ENCODE measurements at places on chromosomes 7 and 10. TPM values are rescaled to one million over a fixed set of nuclear protein-coding genes. Genes with fewer than 3 reads are reported as not detected.

ERVW-1 gene
- 0.12 TPM for total RNA-seq

ICA1 gene
- 1.2 TPM for total RNA-seq

BUB3 gene
- total RNA-seq: 162 TPM

HOXA5 gene
- not detected for total RNA-seq

CDC14C gene
- not detected for total RNA-seq

KLLN gene
- total RNA-seq: 1.0 TPM

BLNK gene
- not detected for total RNA-seq

C10orf90 gene
- total RNA-seq: not detected

CPA2 gene
- total RNA-seq: not detected

STYXL1 gene
- 23.9 TPM for total RNA-seq

DNA sequence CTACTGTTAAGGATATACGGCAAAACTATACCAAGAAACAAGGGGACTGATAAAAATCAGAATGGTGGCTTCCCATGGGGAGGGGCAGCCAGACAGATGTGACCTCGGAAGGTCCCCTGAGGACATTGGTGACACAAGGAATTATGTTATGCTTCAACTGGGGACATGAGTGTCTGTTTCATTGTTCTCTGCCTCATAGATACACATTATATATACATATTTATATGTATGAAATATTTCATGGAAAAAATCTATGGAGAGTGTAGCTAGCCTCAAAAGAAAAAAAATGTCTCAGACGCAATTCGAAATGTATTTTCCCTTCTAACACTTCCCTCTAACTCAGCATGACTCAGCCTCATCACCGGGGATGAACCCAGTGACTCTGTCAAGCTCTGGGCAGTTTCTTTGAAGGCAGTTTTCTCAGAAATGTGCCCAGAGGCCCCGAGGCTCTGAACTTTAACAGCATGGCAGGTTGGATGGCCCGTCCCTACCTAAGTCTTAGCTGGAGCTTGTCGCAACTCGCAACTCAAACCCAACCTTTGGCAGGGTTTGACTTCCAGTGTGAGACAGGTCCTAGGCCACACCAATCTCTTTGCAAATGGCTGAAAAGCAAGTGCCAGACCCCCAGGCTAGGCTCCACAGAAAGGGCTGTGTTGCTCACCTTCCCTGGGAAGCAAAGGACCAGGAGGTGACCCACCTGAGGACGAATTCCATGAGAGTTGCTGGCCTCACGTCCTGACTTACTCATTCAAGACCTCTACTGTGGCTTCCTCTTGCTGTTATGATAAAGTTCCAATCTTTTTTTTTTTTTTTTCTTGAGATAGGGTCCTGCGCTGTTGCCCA, 86.9 kb downstream of the CARD11 start:
- DNase-seq: no peak

- no peak for DNase-seq
Measured at GRCh38 chr10:73907841-73908517, 3.0 kb upstream of the PLAU start.

DNA sequence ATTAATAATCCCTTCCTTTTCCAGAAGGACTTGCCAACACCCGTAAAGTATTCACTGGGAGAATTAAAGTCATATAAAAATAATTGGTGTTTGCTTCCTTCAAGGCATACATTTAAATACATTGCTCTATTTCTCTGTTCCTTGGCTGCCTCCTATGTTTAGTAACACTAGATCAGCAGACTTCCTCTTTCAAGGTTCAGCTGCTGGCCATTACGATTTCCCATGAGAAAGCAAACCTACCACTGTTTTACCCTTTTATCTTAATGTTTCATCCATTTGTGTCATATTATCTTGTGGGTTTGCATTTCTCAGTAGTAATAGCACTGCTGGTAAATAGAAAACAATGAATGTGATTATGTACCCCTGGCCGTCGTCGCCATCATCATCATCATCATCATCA, 313.8 kb upstream of the BMPER start:
- no peak for DNase-seq

DNA sequence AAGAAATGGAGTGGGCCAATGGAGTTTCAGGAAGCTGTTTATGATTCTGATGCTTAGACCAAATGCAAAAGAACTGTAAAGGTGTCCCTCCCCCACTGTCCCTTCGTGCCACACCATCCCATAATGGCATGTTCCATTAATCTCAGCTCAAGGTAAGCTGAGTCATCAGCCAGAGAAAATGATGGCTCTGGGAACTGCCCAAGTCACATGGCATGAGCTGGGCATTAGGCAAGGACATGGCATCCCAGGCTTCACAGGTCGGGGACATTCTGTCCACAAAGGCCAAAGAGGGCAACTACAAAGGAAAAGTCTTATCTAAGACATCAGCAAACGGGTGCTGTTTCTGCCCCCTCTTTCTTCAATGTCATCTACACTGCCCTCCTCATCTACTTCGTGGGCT, 44.9 kb downstream of the DLG5 start:
- DNase-seq: no peak

DNA sequence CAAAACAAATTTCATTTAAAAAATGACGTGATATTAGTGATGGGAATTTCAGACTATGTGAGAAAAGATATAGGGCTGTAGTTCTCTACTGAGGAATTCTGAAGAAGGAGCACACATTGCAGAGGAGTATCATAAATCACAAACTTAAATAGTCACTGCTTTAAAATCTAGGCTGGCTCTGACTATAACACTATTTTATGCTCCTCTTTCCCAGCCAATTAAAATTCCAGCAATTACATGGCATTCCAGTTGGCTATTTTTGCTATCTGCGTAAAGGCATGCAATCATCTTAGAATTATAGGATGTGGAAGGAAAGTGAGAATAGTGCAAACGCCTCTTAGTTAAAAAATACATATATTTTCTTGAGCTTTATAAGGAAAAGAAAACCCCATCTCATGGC, 123.1 kb downstream of the GNAI1 start:
- DNase-seq: no peak

DNA sequence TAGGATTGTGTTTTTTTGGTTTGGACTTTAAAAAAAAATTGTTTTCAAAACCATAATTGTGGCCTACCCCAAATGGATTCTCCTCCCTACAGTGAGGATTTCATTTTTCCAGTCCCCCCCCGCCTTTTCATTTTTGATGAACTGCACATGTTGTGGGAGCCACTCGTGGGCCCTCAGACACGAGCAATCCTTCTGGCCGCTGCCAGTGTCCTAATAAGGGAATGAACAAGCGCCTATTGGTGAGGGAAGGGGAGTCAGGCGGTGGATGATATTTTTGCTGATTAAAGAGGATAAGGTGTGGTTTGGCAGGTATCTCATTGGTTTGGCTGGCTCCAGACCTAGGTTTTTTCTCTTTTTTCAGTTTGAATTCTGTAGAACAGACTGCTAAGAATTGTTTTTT, 78.7 kb upstream of the AGBL3 start:
- DNase-seq: no peak

DNA sequence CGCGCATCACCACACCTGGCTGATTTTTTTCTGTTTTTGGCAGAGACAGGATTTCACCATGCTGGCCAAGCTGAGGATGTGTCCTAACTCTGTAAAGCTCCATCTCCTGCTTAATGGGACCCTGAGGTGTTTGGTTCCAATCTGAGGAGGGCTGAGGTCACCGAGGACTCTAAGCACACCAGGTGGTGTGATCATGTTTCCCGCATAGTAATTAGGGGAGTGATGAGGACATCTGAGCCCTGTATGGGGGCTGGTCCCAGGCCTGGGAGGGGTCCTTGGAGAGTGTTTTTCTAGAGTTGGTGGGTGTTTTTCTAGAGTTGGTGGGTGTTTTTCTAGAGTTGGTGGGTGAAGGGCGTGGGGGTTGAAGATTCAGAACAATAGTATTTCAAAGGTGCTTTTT, 3.0 kb upstream of the ABHD11 start:
- DNase-seq: no peak

DNA sequence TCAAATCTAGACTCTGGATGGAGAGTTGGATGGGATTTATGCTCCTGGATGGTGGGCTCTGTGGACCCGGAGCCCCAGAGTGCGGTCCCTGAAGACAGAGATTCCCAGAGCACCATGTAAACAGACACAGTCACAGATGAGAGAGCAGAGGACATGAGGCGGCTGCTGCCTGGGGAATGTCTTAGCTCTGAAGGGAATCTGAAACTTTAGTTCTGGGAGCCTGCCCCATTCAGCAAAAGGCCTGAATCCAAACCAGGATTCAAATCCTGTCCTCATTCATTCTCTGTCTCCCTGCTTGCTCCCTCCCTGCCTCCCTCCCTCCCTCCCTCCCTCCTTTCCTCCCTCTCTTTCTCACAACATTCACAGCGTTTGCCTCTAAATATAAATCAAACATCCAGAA, 49.5 kb upstream of the CALD1 start:
- DNase-seq: no peak

DNA sequence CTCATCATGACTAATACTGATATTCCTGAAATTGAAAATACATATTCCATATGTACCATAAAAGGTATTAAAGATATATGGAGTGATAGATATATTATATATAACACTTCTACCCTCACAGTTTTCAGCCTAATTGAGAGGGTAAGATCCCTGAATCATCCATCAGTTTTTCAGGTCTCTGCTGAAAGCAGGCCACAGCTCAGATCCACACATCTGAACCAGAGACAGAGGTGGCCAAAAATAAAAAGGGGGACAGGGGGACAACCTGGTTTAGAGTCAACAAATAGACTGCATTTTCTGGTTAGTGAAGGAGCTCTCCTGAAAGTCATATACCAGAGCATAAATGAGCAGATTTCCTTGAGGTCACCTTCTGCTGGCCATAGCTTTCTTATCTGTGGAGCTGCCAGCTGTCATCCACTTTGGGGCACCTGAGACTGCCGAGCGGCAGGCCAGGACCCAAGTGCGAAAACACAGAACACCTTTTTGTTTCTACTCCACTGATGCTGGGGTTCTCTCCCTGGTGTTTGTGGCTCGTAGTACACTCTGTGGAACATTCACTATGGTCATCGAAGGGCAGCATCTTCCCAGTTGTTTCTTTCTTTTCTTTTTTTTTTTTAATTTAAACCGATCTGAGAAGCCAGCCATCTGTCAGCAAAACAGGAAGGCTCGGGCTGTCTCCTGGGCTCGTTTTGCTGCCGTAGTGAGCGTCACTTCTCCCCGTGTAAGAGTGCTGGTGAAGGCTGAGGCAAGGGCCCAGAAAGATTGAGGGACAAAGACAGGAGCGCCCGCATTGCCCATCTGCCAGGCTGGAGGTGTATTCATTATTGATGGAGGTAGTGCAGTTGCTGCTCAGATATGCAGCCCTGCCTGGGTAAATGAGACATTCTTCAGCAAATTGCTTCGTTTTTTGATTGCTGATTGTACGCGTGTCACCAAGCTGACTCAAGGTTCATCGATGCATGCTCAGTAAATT, 13.5 kb downstream of the IKZF1 start:
- DNase-seq: no peak

DNA sequence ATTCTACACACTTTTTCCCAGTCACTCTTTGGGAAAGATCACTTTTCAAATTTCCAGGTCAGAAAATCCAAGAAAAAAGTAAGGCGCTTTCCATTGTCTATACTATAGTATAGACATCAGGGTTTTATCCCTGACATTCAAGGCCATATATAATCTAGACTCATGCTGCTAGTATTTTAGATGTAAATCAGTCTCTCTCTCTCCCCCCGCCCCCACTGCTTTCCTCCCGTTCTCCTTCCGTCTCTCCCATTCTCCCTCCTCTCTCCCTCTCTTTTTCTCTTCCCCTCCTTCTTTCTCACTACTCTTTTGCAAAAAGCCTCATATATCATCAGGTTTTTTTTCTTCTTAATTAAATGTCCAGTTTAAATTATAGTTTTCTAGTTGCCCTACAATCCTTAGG, 154.8 kb downstream of the PHF14 start:
- no peak for DNase-seq

DNA sequence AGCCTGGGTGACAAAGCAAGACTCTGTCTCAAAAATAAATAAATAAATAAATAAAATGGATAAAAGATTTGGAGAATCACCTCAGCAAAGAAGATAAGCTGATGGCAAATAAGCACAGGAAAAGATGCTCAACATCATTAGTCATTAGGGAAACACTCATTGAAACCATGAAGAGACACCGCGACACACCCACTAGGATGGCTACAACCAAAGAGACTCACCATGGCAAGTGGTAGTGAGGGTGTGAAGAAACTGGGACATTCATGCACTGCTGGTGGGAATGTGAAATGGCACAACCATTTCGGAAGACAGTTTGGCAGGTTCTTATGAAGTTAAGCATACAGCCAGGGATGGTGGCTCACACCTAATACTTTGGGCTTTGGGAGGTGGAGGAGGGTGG, 37.8 kb upstream of the FXYD4 start:
- DNase-seq: no peak

DNA sequence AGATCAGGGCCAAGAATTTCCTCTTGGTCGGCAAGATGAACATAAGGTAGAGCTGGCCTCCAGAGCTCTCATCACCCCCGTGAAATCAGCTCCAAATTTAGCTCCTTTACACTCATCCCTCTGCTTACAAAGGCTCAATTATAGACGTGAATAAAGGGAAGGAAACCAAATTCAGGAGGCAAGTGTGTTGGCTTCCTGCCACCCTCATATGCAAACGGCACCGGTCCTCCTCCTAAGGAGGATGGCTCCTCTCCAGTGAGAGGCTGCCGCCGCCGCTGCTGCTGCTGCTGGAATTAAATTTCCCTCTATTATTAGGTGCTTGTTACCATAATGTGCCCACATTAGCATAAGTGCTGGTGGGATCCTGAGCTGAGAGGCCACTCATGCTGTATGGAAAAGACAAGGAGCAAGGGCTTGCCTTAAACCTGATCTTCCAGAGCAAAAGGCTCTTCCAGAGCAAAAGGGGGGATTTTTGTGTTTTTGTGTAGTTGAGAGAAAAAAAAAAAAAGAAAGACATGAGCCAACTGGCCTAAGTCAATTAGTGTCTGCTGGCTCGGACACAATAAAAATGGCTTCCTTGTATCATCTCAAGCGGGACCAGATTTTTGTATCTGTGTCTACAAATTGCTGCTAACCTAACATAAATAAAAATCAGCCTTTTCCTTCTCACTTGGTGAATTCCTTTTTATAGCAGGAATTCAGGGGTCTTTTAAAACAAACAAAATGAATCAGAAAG, 68.4 kb downstream of the CDHR3 start:
- DNase-seq: no peak

GRCh38 chr7:149867762-149868622, 5.8 kb upstream of the ATP6V0E2 start:
- no peak for DNase-seq

DNA sequence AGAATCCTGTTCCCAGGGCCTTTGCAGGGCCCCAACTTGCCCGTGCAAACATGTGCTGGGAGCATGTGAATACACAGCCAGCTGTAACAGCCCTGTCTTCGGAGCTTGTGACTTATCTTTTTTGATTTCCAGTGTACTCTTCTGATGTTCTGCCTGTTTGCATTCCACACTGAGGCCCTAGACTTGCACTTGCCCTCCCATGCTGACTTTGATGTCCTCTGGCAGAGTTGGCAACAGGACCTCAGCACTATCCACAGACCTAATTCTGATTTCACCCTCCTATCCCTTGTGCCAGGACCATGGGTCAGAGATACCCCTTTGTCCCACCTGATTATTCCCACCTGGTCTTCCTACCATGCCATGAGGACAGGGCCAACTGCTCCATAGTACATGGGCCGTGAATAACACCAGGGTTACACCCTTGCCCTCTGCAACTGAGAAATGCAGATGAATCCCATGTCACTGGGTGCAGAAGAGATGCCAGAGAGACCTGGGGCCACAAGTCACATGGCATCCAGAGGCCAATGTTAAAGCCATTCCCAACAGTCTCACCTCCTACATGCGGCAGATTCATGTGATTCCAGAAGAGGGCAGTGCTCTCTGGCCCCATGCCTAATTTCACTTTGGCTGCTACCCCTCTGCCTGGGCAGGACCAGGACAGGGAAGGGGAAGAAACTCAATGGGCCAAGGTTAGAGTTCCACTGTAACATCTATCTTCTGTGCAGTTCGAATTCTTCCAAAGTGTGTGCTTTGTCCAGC, 43.0 kb downstream of the SCRN1 start:
- DNase-seq: no peak
